ENCODE measurements at places on chromosomes 7 and 10.

GRCh38 chr7:610141-610530 lies 90.5 kb upstream of the PDGFA start:
- no peak for DNase-seq

DNA sequence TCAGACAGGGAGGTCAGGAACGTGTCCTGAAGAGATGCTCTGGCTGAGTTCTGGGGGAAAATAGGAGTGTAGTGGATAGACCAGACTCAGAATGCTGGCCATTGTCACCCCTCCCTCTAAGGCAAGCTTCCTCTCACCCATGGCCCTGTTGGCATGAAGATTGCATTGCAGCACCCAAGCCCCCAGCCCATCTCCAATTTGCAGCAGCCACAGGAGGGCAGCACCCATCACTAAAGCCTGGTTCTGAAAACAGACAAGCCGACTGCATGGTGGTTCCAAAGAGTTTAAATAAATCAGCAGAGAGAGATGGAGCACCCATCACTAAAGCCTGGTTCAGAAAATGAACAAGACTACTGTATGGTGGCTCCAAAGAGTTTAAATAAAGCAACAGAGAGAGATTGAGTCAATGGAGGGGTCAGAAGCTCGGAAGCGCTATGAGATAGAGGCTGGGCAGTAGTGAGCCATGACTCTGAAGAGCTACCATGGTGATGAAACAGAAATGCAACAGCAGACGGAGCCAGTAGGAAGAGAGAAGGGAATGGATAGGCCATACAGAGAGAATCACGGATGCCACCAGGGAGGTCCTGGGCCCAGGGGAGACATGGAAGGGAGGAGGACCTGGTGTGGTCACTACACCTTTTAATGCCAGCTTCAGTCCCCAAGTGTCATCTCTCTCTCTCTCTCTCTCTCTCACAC lies 237.9 kb upstream of the MYO3A start:
- DNase-seq, result no peak

GRCh38 chr7:55565681-55566080 lies 6.6 kb downstream of the VOPP1 start:
- no peak for DNase-seq

GRCh38 chr10:9814285-9814864 lies 1203.3 kb upstream of the CELF2 start:
- DNase-seq, result no peak

DNA sequence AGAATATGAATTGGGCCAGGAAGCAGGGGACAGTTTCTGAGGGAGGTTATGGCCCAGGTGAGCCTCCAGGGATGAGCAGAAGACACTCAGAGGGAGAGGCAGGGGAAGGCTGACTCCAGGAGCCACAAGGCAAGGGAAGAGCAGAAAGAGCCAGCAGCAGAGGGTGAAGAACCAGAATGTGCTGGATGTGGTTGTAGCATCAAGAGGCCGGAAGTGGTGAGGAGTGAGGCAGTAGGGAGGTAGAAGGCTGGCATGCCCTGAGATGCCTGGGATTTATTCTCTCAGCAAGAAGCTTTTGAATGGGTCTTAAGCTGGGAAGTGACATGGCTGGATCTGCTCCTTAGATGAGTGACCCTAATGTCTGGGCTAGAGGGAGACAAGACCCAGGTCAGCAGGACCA lies 311.7 kb downstream of the DOCK4 start:
- DNase-seq, result no peak
